ENCODE measurements at places on chromosomes 5 and 9. TPM values are rescaled to one million over a fixed set of nuclear protein-coding genes. Genes with fewer than 3 reads are reported as not detected.

FANCC gene
- 4.8 TPM for total RNA-seq

GRCh38 chr9:114214686-114215414 is 59.5 kb downstream of the COL27A1 start:
- DNase-seq, result no peak

DNA sequence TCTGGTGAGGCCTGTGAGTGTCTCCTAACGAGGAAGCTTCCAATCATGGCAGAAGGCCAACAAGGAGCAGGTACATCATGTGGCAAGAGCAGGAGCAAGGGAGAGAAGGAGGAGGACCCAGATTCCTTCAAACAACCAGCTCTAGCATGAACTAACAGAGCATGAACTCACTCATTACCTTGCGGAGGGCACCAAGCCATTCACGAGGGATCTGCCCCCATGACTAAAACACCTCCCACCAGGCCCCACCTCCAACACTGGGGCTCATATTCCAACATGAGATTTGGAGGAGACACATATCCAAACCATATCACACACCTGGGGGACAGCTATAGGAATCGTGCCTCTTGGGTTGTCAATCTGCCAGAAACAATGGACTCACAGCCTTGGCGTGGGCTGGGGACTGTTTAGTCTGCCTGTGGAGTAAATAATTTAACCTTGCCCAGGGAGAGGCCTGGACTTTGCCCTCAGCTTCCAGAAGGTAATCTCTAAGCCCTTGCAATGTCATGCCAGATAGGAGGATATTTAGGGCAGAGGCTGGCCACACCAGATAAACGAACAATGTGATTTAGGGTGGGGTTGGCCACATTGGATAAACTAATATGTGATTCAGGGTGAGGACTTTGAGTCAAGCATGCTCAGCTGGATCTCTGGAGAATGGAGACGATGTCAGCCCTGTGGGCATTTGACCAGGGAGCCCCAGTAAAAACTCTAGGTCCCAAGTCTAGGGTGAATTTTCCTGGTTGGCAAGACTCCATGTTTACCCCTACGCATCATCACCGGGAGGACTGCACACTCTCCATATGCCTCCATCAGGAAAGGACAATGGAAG is 13.6 kb upstream of the VDAC1 start:
- no peak for DNase-seq

DNA sequence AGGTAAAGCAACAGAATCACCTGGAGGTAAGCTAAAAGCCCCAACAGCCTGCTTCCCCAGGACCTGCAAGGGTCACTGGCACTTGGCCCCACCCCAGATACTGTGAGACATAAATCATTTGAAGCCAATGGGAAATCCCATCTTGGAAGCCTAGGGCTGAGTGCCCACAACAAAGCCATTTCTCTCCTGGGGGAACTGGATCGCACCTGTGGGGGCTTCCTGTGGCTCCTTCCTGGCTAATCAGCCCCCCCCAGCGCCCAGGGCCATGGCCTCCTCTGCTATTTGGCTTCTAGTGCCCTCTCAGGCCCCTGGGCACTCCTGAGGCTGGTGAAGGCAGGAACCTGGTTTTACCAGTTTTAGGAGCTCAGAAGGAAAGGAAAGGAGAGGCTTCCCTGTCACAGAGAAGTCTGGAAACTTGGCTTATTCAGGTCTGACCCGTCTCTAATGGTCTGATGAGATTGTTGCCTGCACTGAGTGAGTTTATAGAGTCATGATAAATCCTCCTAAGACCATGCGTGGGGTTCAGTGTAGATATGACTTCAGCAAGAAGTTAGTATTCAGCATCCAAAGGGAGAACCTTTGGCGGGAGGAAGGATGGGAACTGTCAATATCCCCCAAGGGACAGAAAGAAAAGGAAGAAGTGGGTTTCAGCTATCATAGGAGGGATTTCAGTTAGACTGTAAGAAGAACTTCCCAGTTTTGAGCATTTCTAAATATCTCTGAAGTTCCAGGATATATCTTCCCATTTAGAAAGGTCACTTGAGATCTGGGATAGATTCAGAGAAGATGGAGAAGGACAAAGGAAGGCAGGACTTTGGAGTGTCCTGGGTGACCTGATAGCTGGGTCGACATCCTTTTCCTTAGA is 1.2 kb downstream of the KCNMB1 start:
- no peak for DNase-seq

GRCh38 chr9:89619424-89620138 is 14.8 kb downstream of the GADD45G start:
- no peak for DNase-seq

DNA sequence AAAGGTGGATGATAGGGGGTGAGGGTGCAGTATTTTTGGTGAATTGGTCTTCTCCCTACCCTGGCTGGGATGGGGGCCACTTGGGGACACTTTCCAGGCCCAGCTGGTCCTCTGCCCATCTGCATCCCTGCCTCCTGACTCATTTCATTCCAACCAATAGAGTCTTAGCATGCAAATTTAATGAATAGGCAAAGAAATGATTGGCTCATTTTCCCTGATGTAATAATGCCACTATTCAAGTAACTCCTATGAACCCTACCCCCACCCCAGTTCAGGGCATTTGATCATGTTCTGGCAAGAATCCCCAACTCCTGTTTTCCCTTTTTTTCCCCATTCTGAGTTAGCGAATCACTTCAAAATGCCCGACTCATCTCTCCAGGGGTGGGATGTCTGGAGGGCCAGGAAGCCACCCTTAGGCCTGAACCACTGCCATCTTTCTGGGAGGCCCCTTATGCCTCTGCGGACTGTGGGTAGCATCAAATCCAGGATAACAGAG is 56.7 kb downstream of the PCDH1 start:
- no peak for DNase-seq

- DNase-seq, result no peak
Observed at GRCh38 chr5:179878222-179879002, 19.8 kb upstream of the MRNIP start.
